ENCODE measurements at places on chromosomes 5 and 9.
A peak's percentile ranks its signal among the peaks of the same experiment; 100 is the strongest.

- DNase-seq: no peak
Observed at GRCh38 chr9:19184144-19184917, 46.2 kb upstream of the DENND4C start.

GRCh38 chr9:37935096-37935495 lies 31.2 kb upstream of the SLC25A51 start:
- no peak for DNase-seq

- DNase-seq: no peak
Observed at GRCh38 chr9:110755179-110755578, 86.6 kb downstream of the MUSK start.

GRCh38 chr9:133937120-133937519 lies 55.0 kb downstream of the VAV2 start:
- no peak for DNase-seq

DNA sequence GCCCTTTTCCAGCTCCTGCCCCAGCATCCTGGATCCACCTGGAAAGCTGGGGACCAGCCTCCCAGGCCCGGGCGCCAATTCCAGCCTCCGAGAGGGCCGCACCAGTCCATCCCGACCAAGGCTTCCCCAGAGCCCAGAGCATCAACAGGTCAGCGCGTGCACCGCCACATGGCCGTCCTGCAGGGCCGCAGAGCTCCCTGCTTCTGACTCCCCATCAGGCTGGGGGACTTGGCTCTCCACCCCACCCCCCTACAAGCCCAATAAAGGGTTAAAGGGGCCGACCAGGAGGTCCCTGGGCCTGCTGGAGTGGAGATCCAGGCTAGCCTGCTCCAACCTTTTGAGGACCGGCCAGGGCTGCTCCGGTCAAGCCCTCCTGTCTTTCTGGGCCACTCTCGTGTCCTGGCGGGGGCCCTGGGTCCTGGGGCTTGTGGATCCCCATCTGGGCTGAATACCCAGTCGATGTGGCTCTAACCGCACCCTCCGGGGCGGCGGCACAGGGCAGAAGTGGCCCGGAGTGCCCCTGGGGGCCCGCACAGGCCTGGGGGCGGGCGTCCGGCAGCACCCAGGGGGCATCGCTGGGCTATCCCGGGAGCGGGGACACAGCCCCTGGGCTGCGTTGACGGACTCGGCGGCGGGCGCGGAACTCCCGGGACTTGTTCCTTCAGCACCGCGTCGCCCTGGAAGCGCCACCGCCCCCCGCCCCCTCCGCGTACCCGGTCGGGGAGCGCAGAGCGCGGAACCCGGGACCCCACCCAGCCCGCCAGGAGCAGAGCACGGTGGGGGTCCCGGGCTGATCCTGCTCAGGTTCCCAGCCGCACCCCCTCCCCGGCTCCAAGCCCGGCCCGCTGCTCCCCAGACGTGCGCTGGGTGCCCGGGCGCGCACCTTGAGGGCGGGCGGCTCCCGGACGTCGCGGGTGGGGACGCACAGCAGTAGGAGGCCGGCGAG lies 590 bp downstream of the ENTPD2 start:
- DNase-seq: no peak

DNA sequence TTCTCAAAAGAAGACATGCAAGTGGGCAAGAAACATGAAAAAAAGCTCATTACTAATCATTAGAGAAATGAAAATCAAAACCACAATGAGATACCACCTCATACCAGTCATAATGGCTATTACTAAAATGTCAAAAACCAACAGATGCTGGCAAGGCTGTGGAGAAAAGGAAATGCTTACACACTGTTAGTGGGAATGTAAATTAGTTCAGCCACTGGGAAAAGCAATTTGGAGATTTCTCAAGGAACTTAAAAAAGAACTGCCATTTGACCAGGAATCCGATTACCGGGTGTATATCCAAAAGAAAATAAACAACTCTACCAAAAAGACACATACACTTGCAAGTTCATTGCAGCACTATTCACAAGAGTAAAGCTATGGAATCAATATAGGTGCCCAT lies 595.4 kb upstream of the RIOK2 start:
- DNase-seq: no peak

DNA sequence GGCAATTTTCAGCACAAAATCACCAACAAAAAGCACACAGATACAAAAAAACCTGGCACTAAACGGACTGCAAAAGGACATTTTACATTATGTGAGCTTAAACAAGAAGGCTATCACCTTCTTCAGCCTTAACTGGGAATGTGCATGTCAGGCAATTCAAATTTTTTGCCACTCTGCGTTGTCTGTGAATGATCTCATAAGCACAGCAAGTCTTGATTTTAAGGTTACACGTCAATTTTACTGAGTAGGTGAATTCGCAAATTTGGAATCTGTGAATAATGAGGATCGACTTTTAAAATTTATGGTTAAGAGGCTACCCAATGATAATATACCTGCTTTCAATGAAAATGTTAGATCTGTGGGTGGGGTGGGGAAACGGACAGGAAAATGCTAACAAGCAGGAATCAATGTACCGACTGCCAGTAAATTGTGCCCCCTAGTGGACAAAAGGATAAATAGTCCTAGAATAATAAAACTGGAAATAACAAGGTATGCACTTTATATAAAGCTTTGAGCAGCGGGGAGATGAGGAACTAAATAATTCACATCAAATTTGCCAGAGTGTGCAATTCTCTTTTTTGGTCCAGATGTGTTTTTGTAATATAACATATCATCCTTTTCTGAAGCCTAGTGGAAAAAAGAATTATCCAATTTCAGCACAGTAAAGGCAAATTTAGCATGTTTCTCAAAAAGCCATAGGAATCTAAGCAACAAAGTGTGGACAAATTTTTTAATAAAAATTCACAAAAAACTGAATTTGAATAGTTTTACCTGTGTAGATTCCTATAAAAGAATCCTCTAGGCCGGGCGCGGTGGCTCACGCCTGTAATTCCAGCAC lies 20.5 kb downstream of the EQTN start:
- peak; percentile 66 for DNase-seq

- peak; percentile 48 for DNase-seq
Observed at GRCh38 chr9:34279411-34279810, 49.7 kb downstream of the KIF24 start.
